C1 segment of cervical spinal cord (tissue), 14 donors: ENCODE measurements at places on chromosomes 7 and 10.

DNA sequence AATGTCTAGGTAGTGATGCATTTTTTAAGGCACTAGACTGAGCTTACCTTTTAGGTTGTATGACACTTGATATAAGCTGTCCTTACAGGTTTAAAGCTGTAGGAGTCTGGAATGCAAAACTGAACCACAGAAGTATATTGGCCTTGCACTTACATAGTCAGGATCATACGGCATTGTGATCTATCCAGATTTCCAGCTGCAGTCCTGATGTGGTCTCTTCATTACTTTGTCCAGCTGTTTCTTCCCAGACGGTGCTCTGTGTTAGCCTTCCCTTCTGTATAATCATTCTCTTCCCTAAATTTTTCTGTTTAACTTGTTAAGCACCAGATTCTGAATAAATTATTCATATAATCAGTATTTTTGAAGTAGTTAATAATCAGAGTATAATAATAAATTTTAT lies 67.1 kb downstream of the AUTS2 start:
- DNase-seq: no peak

- no peak for DNase-seq
Observed at GRCh38 chr10:51700228-51700817, 928 bp upstream of the CSTF2T start.

- no peak for DNase-seq
Observed at GRCh38 chr7:141043616-141044015, 28.9 kb upstream of the MRPS33 start.

DNA sequence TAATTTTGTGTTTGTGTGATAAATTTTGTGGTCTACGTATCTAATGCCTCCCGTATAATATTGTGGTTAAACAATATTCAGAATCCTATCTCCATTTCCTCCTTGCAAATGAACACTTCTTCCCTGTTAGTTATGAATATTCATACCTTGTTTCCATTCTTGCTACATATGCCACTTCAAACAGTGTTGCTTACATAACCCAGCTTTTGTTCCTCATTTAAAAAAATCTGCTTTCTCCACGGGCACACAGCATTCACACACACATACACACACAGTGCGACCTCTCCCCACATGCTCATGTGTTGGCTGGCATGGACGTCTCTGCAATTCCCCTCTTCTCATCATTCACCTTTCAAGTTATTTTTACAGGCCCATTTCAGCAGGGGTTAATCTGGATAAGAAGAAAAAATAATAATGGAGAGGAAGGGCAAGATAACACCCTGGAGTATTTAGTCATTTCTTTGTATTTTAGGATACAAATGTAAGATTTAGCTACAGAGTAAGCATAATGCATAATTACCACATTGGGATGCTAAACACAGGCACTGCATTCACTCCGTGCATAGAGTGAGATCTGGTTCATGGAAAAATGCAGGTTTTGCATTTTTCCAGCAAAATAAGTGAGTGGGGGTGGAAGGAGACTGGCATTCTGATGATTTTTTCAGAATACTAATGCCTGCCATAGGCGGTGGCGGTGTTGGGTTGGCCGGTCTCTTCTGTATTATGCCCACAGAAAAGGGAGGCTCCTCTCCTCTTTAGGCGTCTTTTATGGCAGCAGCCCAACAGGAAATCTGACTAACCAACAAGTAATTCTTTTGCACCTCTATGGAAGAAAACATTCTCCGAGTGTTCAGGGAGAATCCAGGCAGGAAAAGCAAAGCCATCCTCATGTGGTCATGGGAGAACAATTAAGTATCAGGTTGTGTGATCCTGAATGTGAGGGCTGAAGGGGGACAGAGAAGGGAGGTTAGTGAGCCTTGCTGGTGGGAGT lies 31.7 kb upstream of the ELMO1 start:
- DNase-seq: no peak

- no peak for DNase-seq
Observed at GRCh38 chr10:23051855-23052331, 43.5 kb upstream of the MSRB2 start.

DNA sequence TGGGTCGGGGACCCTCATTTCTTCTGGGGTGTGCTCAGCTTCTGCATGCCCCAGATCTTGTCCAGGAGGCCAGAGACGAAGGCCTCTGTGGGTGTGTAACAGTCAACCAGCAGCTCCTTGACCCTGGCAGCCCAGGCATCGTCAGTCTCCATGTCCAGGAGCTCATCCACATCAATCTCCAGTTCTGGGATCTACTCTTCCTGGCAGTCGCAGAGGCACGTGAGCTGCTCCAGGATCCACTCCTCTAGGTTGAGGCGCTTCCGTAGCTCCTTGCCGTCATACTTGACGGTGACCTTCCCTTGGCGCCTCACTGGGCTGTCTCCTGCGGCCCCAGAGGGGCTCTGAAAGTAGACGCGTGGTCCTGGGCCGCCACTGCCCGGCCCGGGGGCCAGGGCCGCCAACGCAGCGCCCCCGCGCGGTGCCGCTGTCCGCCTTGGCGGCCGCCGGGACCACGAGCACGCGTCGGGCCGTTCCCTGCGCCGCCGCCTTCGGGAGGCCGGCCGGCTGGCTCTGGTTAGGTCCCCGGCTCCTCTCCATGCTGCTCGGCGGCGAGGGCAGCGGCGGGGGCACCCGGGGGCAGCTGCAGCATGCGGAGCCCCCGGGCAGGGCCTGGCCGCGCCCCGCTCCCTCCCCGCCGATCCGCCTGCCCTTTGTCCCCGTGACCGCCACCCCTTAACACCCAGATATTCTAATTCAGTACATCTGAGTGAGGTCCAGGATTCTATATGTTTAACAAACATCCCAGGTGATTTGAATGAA lies 170.5 kb downstream of the SEPTIN7 start:
- no peak for DNase-seq

DNA sequence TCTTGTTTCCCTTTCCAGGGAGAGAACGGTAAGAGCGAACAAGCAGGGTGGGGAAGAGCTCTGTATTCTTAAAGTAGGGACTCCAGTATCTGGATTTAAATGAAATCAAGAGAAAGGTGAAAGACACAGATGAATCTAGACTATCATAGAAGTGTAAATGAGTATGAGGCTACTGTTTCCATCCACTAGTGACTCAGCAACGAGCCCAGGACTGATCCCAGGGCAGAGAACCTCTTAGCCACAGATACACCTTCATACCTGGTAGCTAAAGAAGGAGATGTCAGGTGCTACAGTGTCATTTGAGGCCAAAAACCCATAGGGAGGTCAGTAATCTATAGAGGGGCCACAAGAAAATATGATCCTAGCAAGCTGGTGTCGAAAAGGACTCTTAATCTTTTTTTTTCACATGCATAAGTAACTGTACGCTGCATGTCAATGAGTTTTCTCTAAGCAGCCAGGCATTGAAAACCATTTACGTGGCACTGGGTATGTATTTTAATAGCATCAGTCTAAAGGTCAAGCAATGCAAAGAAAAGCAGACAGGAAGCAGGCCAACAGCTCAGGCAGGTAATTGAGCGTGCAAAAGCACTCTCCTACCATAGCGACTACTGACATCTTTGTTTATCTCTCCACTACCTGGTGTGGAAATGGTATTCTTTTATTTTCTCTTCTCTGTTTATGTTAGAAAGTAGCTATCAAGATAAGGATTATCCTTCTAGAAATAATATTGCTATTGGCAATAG lies 91.5 kb upstream of the EGR2 start:
- no peak for DNase-seq

DNA sequence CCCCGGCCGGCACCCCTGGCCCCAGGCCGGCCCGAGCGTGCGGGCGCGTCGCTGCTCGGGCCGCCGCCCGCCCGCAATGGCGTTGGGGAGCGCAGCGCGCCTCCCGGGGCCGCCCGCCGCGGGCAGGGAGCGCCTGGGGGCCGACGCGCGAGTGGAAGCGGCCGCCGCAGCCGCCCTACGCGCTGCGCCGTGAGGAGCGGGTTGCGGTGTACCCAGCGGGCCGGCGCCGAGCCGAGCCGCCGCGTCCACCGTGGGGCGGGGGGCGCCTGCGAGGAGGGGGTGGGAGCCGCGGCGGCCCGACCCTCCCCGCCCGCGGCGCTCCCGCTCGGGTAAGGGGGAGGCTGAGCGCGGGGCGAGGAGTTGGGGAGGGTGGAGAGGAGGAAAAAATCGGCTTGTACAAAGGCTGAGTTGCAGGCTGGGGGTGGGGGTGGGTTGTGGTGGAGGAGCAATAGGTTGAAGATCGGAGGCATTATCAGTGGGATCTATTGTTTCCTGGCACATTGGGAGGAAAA lies 473 bp downstream of the PPP1R9A start:
- DNase-seq: peak; percentile 74
